ENCODE measurements at places on chromosomes 1 and 21.

- DNase-seq, result no peak
Measured at GRCh38 chr1:166489356-166489669, 322.5 kb upstream of the FAM78B start.

- no peak for DNase-seq
Measured at GRCh38 chr1:59718989-59719360, 95.8 kb upstream of the HOOK1 start.

- DNase-seq, result no peak
Measured at GRCh38 chr1:147236448-147236847, 6.0 kb upstream of the CHD1L start.

DNA sequence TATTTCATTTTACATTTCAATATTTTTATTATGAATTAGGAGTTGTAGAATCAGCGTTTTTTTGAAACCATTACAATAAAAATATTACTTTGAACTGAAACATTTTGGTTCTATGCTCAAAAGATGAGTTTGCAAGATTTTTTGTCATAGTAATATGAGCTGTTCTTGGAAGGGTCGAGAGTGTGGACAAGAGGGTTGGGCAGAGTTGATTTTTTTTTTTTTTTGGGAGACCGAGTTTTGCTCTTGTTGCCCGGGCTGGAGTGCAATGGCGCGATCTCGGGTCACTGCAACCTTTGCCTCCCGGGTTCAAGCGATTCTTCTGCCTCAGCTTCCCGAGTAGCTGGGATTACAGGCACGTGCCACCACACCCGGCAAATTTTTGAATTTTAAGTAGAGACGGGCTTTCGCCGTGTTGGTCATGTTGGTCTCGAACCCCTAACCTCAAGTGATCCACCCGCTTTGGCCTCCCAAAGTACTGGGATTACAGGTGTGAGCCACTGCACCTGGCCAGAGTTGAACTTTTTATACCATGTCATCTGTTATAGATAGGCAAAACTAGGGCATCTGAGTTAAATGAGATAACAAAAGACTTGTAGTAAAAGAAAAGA is 3.3 kb downstream of the CACYBP start:
- DNase-seq, result no peak

DNA sequence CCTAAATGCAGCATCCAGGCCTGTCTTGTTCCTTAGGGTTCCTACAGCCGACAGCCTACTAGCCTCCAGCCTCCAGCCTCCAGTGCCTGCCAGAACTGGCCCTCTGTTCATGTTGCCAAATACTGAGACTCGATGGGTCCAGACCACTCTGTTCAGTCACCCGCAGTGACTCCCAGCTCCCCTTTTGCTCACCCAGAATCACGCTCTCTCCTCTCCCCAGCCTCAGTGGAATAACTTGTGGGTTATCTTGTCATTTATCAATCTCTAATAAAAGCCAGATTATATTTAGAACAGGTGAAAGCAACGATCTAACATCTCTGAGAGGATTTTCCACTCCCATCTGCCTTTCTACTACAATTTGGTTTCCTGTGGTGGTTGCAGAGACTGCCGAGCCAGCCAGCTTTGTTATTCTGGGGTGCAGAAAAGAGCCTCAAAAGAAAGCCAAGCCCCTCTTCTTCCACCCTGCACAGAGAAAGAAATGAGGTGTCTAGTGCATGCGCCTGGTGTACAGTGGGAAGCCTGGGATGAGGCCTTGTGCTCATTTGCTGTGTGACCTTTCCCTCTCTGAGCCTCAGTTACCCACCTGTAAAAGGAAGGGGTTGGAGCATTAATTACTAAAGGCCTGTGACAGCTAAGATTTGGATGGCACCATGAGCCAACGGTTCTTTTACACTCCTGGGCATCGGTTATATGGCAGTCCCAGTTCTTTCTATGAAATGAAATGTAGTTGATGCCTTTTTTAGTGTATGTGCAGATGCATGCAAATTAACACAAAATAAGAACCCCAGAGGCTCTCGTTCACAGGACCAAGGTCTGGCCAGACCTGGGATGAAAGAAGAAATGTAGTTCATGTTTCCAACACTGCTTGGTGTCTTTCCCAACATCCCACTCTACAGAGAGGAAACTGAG is 42.9 kb upstream of the ID3 start:
- no peak for DNase-seq

- no peak for DNase-seq
Measured at GRCh38 chr1:5405263-5405662, 587.0 kb downstream of the NPHP4 start.

GRCh38 chr1:155003227-155003765 is 694 bp downstream of the ZBTB7B start:
- DNase-seq, result peak; percentile 77

DNA sequence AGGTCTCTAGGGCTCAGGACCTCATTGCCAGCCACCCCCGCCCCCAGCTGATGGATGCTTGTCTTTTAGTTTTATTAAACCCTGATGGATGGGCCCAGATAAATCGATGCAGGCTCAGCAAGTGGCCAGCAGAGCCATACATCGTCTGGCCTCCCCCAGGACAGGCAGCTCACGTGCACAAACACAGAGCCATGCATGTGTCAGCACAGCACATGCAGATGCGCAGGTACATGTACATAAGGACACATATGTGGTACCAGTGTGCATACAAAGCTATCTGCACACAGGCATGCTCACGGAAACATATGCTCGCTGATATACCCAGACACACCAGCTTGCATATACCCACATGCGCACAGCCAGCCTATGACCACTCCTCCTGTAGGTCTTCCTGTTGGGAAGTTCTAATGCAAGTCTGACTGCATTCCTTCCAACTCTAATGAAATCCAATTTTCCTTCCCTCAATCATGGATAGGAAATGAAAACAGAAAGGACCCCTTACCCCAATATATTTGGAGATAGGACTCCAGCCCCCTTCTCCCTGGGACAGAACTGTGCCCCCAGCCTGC is 897 bp downstream of the COL16A1 start:
- DNase-seq, result no peak

- DNase-seq, result peak; percentile 67
Measured at GRCh38 chr1:116664366-116664977, 3.1 kb downstream of the IGSF3 start.

DNA sequence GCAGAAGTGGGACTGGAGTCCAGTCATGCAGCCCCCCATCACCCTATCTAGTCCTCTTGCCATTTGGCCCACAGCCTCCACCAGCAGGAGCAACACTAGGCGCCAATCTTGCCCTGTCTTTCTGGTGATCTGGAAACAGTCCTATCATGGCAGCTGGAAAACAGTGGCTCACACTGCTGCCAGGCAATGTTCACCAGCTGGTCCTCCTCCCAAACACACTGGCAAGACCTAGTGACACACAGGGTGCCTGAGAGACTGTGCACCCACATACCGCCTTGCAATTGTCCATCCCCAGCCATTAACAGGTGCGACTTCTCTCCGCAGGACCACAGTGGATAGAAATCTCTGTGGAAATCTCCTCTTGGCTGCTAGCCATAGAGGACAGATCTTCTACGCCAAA is 105.5 kb downstream of the HIVEP3 start:
- no peak for DNase-seq

DNA sequence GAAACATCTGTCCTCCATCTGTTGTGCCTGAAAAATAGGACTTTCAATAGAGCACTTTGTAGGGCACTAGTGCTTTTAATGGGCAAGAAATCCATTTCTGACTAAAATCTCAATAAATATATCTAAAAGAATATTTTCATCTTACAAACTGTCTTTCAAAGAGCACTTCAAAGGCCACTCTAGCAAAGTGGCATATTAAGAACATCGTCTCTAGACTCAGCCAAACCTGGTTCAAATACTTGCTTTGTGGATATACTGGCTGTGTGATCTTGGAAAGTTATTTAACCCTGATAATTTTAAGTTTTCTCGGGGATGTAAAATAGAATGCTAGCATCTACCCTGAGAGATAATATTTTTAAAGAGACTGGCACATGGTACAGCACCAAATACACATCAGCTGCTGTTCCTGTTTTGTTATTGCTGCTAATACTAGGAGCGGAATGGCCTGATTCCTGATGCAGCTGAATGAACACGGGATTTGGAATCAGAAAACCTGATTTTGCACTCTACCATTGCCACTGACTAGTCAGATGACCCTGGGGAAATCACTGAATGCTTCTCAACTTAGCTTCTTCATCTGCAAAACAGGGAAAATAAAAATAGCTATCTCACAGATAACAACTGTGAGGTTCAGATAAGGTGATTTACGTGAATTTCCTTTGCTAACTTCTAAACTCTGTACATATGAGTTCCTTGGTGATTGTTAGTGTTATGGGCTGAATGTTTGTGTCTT is 25.2 kb upstream of the LRRC8C start:
- no peak for DNase-seq

DNA sequence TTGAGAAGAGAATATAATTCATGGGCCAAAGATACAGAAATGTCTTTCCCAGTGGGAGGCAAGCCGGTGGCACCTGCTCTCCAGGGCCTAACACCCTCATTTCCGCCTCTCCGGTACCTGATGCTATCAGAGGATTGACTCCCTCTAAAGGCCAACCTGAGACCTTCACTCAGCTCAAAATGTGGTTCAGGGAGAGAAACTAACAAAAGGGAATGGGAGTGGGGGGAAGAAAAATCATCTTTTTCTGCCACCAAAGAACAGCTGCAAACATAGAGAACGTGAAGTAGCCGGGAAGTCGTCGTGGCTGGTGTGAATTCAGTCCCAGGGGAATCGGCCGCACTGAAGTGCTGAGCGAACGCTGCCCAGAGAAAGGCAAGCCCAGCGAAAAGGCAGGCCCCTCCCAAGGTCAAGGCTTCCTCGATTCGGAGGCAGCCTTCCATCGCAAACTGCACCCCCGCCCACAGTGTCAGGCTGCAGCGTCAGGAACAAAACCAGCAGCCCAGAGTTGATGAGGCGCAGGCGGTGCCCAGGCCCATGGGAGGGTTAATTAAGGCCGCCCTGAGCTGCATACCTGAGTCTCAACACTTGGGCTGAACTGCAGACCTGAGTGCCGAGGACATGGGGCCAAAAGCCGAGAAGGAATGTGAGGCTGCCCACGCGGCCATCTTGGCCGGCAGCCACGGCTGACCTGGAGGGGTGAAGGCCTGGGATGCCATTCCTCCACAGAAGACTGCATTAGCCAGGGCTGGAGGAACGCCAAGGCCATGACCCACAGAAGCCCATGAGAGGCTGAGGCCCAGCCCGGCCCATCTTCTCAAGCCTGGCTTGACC is 160.2 kb downstream of the PSMG1 start:
- peak; percentile 94 for DNase-seq

GRCh38 chr1:18422076-18422777 is 58.5 kb upstream of the KLHDC7A start:
- no peak for DNase-seq

DNA sequence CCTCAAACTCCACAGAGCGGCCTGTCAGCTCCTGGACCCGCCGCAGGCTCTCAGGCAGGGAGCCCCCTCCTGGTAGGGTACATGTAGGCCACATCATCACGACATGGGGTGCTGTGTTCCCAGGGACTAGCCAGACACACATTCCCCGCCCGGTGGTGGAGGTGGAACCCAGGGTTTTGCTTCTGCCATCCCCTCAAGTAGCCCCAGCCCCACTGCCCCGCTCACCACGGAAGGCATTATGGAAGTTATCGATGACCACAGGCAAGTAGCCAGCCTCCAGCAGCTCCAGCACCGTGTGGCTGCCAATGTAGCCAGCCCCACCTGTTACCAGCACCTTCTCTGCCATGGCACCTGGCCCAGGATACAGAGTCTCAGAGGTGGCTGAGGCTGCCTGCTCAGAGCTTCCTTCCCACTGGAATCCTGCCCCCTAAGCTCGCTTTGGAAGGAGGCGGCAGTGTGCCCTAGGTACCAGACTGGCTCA is 1.9 kb downstream of the GALE start:
- no peak for DNase-seq

- DNase-seq, result peak; percentile 58
Measured at GRCh38 chr1:234607109-234608024, 2.6 kb downstream of the IRF2BP2 start.

DNA sequence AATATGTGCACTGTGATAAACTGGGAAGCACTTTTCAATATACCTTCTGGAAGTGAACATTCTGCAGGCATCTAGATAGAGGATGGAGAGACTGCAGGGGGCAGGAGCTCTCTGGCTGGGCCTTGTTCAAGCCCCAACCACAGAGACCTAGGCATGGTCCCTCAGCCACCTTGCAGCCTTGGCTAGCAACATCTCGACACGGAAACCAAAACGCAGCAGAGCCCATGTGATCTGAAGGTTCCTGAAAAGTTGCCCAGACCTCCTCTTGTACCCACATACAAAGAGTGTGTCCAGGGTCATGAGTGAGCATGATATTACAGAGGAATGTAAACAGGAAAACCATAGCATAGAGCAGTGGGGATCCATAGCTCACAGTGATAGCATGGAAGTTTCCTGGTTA is 33.1 kb upstream of the SAMD11 start:
- DNase-seq, result no peak

DNA sequence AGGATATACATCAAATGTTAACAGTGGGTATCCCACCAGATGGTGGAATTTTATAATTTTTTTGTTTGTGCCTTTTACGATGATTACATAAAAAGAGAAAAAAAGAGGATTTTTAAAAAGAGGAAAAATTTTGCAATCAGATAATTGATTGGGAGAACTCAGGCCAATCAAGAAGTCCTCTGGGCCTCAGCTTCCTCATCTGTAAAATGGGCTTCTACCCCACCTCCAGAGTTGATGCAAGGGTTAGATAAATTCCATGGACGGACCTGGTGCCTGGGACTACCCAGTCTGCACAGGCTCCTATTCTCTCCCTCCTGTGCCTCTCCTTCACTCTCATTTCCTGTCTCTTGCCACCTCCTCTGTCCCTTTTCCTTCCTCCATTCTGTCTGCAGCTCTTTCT is 88.9 kb downstream of the TRABD2B start:
- no peak for DNase-seq
